ENCODE measurements at places on chromosomes 12 and 14.

GRCh38 chr12:67539946-67540345 lies 108.6 kb upstream of the DYRK2 start:
- no peak for DNase-seq

DNA sequence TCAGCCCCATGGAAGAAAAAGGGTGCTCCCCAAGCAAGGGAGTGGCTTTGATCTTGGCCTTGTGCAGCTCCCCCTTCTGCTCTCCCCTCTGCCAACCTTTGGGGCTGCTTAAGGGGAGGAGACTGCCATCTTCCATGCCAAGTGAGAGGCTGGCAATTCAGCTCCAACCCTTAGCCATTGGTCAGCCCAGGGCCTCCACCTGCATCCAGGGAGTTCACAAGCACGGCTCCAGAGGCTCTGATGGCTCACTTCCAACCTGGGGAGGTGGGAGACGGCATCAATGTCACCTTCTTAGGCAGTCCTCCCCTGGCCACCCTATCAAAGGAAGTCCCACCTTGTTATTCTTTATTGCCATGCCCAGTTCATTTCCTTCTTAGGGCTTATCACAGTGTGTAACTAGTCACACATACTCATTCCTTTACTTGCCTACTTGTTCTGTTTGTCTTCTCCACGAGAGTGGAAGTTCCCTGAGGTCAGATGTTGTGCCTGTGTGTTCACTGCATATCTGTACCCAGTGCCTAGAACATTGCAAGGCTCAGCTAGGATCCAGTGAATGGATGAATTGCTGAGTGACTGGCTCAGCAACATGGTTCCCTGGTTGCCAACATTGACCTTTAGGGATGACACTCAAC lies 5.0 kb downstream of the HDAC7 start:
- DNase-seq: no peak

- no peak for DNase-seq
Measured at GRCh38 chr14:96316087-96316486, 47.1 kb downstream of the ATG2B start.

DNA sequence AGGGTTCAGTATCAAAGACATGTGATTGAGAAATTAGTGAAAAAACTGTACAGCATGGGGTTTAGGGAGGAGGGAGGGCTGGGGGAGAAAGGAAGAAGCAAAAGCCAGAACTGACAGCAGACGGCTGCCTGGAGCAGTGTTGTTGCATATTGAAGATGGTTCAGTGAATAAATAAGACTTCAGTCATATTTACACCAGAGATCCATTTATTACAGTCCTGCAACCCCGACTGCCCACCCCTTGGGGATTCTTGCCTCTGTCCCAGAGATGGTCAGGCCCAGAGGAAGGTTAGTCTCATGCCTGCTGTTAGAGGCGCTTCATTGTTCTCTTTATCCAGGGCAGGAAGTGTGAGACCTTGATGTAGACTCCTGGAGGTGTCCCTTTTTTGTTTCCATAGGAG lies 3.2 kb downstream of the GZMH start:
- no peak for DNase-seq

GRCh38 chr14:81433378-81433777 lies 33.3 kb upstream of the STON2 start:
- no peak for DNase-seq

GRCh38 chr12:123919980-123920360 lies 52.7 kb downstream of the CCDC92 start:
- DNase-seq: no peak

- no peak for DNase-seq
Measured at GRCh38 chr12:8829621-8830020, 7.2 kb downstream of the A2ML1 start.

GRCh38 chr14:74301594-74302151 lies 1.1 kb downstream of the ABCD4 start:
- DNase-seq: no peak

- no peak for DNase-seq
Measured at GRCh38 chr14:99838639-99839134, 45.5 kb downstream of the EML1 start.

DNA sequence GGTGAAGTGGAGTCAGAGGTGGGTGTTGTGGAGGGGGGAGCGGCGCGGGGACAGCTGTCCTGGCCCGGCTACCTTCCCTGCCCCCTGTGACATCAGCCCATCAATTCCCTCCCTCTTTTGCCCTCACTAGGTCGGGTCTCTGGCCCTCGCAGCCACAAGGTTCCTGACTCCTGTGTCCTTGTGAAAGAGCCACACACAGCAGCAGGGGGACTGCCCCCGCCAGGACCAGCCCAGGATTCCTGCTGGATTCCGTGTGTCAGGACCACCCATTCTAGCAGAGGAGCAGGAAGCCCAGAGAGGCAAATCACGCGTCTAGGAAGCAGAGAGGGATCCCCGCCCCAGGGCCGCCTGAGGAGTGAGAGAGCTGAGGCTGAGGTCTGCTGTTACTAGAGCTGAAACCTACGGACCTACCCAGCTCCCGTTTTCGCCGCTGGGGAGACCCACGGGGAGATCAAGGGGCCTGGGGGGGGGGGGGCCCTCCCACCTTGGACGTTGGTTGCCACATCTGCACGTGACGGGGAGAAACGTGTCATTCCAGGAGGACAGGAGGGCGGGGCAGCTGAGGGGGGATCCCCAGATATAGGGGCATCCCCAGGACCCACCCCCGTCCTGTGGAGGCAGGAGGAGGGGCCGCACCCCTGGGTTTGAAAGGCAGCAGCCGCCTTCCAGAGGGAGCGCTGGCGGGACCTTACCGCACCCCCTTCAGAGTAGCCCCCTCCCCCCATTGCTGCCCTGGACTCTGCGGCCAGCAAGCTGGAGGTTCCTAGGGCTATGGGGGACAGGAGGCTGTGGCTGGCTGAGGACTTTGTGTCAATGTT lies 12.5 kb upstream of the INF2 start:
- DNase-seq: no peak

DNA sequence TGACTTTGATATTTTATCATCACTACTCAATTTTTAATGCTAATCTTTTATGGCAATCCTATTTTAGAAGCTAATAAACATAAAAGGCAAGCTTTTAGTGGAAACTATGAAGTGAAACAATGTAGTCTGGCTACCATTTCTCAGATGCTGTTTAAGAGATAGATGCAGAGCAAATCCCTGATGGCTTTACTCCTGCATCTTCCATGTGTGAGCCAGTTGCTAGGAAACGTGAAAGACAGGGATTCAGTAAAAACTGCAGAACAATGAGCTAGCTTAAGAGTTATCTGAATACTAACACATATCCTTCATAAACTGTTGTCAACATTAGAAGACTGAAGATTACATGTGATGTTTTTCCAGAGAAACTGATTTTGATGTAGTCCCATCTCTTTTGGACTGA lies 112.6 kb downstream of the SLC2A13 start:
- no peak for DNase-seq

DNA sequence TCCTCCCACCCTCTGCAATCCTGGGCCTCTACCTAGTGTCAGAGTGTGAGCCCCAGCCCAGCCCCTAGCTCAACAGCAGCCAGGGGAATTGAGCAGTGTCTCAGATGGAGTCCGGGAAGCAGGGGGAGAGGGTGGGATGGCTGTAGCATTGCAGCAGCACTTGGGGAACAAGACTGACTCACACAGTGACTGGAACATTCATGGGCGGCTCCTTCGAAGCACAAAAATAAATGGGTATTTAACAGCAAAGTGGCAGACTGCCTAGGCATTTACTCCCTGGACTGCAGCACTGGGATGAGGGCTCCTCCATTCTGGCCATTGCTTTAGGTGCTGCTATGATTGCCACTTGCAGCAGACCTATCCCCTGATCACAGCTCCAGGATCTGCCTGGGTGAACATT lies 46.0 kb upstream of the STK38L start:
- DNase-seq: no peak

Data from DND-41 (cell line).